ACHN (cell line): ENCODE measurements at places on chromosomes 13 and 19.
A peak's percentile ranks its signal among the peaks of the same experiment; 100 is the strongest.

DNA sequence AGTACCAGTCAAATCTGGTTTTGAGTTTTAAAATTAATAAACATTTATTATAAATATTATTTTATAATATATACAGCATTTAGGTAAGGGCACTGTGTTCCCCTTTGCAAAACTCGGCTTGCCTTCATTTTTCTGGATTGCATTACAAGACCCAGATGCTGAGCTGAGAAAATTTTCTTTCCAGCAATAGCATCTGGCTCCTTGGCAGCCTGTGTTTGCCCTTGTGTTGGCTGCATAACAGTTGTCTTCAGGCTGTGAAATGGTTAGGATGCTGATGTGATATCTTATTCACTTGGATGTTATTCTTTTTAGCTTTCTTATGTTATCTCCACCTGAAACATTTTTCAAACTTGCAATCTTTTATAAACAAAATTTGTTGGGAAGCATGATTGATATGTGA is 784.4 kb downstream of the DACH1 start:
- no peak for DNase-seq

DNA sequence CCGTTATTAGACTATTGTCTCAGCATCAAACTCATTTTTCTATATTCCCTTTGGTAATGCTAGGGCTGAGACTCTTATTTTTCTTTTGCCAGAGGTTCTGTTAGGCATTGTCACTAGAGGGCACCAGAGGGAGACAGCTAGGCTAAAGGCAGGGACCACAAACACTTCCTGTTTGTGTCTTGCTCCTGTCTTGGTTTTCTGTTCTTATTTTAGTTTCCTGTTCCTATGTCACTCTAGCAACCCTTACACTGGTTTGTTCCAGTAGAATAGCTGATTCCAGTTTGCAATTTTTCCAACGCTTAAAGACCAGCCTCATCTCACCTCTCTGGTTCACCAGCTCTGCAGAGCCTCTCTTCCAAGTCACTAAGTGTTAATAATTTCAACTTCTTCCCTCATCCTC is 772.0 kb downstream of the DIAPH3 start:
- DNase-seq, result peak; percentile 56

DNA sequence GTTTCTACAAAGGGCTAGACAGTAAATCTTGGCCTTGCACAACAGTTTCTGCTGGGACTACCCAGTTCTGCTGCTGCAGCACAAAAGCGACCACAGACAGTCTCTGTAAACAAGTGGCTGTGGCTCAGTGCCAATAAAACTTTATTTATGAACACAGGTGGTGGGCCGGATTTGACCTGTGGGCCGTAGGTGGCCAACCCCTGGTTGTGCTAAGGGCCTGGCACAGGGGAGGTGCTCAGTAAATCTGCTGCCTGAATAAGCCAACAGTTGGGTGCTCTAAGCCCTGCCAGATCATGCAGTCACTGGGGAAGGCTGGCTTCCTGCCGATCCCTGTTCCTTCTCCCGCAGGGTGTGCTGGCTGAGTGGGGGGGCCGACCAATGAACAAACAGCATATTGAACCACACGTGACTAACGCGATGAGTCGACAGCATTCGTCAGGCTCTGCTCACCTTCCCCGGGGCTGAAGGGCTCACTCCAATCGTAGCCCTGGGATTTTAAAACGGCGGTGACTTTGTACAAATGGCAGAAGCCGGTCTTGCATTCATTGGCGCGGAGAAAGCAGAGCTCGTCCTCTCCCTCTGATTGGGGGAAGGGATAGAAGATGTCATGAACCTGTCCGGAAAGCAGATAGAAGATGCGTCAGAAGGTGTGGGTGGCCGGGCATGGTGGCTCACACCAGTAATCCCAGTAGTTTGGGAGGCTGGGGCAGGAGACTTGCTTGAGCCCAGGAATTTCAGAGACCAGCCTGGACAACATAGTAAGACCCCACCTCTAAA is 24.3 kb upstream of the MYDGF start:
- DNase-seq, result peak; percentile 94

DNA sequence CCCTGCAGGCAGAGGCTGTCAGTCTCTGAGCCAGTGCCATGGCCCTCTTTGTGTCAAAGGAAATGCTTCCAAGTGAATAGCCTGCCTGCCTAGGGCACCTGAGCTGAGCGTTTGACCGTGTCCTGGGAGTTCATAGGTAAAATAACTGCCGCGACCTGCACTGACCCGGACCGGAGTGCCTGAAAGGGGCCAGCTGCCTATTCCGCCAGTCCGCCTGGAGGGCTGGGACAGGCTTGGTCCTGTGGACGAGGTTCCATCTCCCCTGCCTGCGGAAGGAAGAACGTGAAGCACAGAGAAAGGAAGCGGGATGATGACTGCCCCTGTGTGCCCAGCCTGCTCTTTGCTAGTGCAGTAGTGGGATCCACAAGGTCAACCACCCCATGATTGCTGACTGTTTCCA is 17.5 kb upstream of the ZNF492 start:
- DNase-seq, result no peak

DNA sequence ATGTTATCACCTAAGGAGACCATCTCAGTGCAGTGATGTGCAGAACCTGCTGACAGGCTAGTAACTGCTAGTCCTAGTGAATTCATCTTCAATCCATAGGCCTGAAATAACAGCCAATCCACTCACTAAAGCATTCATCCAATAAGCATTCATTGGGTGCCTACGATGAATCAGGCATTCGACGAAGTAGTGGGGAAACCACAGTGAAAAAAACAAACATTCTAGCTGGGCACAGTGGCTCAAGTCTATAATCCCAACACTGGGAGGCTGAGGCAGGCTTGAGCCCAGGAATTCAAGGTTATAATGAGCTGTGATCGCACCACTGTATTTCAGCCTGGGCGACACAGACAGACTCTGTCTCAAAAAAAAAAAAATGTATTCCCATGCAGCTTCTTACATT is 135.6 kb downstream of the RNF17 start:
- no peak for DNase-seq

DNA sequence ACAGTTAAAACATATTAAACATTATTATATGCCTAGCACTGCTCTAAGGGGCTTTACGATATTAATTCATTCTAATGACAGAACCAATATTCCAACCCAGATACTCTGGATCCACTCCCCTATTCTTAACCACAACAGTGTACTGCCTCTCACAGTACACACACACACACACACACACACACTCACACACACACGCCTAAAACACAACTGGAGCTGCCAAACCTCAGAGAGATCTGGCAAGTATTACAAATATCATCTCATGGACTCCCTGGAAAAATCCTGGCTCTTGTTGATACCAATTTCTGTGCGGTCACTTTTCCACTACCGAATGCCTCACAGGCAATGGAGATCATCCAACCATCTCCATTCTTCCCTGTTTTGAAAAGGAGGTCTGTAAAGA is 1.3 kb downstream of the ZNF780A start:
- no peak for DNase-seq

- no peak for DNase-seq
Observed at GRCh38 chr13:101544979-101545378, 92.5 kb downstream of the ITGBL1 start.

DNA sequence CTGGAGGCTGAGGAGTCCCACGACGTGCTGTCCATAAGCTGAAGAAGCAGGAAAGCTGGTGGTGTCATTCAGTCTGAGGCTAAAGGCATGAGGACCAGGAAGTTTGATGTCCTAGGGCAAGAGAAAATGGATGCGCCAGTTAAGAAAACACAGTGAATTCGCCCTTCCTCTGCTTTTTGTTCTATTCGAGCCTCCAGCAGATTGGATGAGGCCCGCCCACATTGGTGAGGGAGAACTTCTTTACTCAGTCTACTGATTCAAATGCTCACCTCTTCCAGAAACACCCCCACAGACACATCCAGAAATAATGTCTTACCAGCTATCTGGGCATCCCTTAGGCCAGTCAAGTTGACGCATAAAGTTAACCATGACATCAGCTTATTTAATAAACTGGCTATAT is 7.5 kb upstream of the TTYH1 start:
- no peak for DNase-seq

DNA sequence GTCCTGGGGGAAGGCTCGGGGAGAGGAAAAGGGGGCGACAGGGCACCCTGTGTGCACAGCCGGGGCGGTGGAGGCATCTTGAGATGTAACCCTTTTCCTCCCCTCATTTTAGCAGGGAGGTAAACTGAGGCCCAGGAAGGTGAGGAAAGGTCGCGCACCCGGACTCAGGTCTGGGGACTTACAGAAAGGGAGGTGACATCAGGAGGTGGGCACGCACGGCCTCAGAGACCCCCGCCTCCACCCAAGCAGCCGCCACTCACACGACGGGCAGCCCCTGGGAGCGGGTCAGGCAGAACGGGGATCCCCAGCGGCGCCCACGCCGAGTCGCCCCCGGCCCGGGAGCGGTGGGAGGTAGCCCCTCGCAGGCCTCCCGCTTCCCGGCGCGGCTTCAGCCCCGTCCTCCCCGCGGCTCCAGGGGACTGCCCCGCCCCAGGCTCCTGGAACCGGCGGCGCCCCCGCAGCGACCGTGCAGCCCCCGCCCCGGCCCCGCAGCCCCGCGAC is 477 bp downstream of the PIP5K1C start:
- no peak for DNase-seq

DNA sequence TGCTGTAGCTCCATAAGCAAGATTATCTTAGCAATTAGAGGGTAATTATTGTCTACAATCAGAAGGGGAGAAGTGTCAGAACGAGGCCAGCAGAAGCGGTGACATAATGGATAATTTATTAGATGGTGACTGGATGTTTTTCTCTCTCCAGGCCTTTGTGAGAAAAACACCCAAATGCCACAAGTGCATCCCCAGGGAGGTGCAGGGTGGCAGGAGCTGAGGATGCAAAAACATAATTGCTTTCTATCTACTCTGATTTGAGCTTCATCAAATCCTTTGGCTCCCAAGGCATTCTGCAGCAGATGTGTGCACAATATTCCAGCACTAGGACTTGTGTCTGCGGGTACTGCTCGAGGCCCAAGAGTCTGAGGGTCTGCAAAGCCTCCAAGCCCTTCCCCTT is 220.1 kb upstream of the SERP2 start:
- no peak for DNase-seq

DNA sequence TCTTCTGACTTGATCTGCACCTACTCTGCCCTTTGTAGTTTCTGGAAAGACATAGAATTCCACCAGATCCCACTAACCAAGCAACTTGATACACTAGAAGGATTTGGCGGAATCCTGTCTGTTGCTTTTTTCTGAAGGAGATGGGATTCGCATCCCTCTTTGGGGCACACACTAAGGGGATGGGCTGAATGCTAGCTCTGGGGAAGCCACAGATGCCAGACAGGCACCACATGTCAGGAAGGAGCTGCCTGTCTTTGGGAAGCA is 52.1 kb downstream of the SERP2 start:
- DNase-seq, result no peak

- DNase-seq, result no peak
Observed at GRCh38 chr13:46484561-46484960, 68.4 kb upstream of the LRCH1 start.

DNA sequence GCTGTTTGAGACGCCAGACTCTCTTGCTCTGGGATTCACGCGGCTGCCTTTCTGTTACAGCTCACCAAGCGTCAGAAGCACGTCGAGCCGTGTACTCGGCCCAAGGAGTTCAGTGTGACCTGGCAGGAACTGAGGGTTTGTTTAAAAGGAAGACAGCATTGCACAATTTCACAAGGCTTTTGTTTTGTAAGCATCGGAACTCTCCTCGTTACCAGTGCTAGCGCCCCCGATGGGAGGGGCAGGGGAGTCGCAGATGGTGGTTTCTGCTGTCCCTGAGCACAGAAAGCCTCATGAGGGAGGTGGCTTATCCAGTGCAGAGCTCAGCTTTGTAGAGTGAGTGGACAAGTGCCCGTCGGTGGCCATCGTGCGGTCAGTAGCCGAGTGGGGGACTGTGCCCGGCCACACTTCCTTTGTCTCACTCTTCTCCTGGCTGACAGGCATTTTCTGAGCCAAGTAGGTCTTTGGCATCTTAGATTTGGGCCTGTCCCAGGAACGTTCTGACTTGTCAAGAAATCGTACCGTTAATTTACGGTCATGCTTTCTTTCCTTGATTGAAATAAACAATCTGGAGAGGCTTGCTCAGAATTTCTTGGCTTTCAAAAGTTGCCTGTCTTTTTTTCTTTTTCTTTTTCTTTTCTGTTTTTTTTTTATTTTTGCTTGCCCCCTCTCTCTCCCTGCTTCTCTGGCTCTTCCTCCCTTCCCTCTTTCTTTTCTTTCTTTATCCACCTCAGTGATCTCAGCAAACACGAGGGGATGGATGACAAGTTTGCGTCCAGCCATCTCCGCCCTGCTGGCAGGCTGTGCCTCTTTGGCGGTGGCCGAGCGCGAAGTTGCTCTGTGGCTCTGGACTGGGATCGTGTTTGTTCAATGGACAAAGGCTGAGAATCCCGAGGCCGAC is 7.7 kb downstream of the KDM4B start:
- DNase-seq, result no peak

- DNase-seq, result no peak
Observed at GRCh38 chr19:53540091-53540490, 2.1 kb downstream of the ZNF331 start.

DNA sequence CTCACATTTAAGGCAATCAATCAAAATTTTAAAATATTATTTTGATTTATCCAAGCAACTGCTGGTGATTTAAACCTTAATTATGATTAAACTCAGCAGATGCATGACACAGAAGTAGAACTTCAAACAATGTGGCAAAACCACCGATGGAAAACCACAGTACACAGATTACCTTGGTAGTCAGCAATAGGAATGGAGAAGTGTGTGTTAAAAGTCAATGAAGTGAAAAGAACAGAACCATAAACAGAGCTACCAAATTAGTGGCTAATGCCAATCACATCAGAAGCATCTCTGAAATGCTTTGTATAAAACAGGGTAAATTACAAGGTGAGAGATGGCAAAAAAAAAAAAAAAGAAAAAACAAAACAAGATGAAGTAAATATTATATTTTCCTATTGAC is 31.2 kb downstream of the KATNAL1 start:
- DNase-seq, result no peak

DNA sequence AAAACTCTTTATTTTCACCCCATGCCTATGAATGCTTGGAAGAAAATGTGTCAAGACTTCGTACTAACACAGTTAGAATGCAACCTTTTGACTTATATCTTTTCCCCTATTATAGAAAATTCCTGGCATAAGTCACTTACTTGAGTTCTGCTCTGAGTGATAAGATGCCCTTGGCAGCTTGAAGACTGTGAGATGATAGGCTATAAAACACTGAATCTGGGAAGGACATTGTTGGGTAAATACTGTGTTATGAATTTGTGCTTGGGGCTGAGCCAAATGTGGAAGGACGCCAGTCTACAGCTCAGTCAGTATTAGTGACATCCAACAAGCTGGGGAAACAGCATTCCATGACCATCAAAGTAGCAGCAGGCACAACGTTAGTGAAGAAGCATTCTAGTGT is 368.0 kb upstream of the SGCG start:
- no peak for DNase-seq

DNA sequence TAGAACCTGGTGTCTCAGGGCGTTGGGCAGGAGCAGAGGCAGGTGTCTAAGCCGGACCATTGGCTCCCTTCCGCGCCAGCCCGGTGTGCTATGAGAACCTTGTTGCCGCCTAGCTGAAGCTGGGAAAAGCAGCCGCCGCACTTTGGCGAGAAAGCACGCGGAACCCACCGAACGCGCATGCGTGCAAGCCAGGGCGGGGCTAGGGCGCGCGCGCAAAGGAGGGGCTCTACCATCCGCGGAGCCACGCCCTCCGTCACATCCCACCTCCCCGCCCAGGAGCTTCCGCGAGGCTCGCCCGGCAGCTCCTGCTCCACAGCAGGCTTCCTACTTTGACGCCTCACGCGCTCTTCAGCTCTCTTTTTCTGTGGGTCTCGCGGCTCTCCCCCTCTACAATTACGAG is 51.3 kb downstream of the WDR87 start:
- DNase-seq, result no peak

GRCh38 chr13:107117327-107118012 is 549.5 kb upstream of the ARGLU1 start:
- no peak for DNase-seq
